Caco-2 (cell line): ENCODE measurements at places on chromosomes 16 and 17.

DNA sequence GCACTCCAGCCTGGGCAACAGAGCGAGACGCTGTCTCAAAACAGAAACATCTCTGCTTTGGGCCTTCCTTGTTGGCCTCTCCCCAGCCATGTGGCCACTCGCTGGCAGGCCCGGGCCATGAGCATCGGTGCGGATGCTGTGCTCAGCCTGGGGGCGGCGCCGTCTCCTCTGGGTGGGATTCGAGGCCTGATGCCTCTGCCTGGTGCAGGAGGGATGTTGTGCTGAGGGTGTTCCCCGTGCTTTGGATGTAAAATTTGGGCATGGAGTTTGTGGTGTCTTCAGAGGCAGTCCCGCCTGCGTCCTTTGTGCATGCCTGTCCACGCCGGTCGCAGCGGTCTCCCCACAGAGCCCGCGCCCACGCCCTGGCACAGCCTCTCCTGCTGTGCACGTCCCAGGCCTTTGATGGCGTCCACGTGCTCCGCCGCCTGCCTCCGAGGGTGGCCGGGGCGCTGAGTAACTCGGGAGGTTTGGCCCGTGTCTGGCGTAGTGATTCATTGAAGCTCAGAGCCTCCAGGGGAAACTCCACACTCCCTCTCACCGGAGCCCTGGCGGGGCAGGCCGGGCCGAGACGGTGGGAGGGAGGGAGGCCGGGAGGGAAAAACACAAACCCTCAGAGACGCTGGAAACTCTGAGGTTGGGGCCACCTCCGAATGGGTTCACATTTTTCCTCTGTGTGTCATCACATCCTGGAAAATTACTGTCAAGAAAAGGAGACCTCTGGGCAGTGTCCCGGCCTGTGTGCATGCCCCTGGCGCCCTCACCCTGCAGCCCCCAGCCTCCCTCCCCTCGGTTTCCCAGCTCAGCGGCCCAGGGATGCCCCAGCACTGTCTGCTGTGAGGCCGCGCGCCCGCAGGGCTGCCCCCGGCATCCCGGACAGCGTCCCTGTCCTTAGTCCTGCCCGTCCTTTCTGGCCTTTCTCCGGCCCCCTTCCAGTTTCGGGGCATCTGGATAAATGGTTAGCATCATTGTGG is 19.0 kb downstream of the CENPX start:
- no peak overlapping the region for H3K4me3 ChIP-seq
- no peak overlapping the region for H3K27ac ChIP-seq
- DNase-seq, result peak; percentile 71
- peaks cover 19% of the 10 kb centered on the region for H3K4me1 ChIP-seq
- no peaks in the 10 kb centered on the region for H3K27me3 ChIP-seq
- H3K36me3 ChIP-seq, result no peaks in the 10 kb centered on the region; the same call in 1 of the 2 replicates

GRCh38 chr17:7552621-7553051 is 3.8 kb downstream of the TNFSF12 start:
- H3K27me3 ChIP-seq, result no peaks in the 10 kb centered on the region
- H3K4me3 ChIP-seq, result no peak overlapping the region
- no peak for DNase-seq
- H3K4me1 ChIP-seq, result peaks cover 4% of the 10 kb centered on the region; the same call in 1 of the 2 replicates

- H3K27me3 ChIP-seq, result no peaks in the 10 kb centered on the region
- H3K4me3 ChIP-seq, result peak within 1 kb of the TSS; percentile 93
- DNase-seq, result peak; percentile 99
- peaks cover 15% of the 10 kb centered on the region; the same call in 1 of the 2 replicates for H3K4me1 ChIP-seq
Measured at GRCh38 chr17:75515496-75516254, at the start of gene CASKIN2. TSS of gene CASKIN2 (minus strand) at chr17:75515537. CDS start at chr17:75513804, 1,733 bp downstream.

DNA sequence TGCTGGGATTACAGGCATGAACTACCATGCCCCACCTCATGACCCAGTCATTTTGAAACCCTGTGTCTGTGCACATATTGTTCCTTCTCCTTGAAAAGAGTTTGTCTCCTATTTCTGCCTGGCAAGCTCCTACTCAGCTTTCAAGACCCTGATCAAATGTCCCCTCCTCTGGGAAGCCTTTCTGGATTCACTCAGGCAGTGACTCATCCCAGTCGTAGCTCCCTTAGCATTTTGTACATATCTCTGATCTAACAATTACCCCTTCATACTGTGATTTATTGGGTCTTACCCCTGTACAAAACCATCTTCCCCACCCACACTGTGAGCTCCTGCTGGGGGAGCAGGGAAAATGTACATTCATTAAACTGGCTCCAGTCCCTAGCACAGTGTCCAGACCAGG is 18.1 kb upstream of the ABCC12 start:
- H3K4me3 ChIP-seq, result no peak overlapping the region
- H3K27me3 ChIP-seq, result no peaks in the 10 kb centered on the region
- no peaks in the 10 kb centered on the region for H3K36me3 ChIP-seq
- DNase-seq, result no peak

DNA sequence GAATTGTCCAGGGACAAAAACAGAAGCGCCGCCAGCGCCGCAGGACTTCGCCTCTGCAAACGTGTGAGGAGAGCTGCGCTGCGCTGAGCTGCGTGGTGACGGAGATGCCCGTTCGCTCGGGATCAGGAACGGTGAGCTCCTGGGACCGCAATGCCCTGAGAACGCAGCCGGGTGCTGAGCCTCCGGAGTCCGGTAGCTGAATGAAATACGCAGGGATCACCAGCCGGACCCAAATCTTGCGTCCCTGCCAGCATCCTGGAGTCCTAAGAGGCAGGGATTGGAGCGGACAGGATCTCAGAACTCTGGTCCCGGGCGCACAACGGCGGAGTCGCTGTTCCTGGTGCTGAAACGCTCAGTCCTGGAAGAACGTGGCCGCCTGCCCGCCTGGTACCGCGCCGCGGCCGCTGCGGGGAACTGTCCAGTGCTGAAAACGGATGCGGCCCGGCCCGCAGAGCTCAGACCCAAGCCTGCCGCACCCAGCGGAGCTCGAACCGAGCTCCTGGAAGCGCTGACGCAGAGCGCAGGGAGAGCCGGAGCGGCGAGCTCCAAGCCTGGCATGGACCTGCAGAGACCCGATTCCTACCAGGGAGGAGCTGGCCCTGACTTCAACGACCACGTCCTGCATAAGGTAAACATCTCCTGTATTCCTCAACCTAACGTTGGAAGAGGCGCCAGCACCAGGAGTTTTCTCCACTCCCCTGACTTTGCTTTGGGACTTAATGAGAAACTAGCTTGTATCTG is 41.5 kb downstream of the CD300LF start:
- no peak overlapping the region for H3K27ac ChIP-seq
- H3K27me3 ChIP-seq, result no peaks in the 10 kb centered on the region
- no peak overlapping the region for H3K4me3 ChIP-seq
- no peaks in the 10 kb centered on the region for H3K36me3 ChIP-seq
- peak; percentile 89 for DNase-seq
- peaks cover 13% of the 10 kb centered on the region; the same call in 1 of the 2 replicates for H3K4me1 ChIP-seq

DNA sequence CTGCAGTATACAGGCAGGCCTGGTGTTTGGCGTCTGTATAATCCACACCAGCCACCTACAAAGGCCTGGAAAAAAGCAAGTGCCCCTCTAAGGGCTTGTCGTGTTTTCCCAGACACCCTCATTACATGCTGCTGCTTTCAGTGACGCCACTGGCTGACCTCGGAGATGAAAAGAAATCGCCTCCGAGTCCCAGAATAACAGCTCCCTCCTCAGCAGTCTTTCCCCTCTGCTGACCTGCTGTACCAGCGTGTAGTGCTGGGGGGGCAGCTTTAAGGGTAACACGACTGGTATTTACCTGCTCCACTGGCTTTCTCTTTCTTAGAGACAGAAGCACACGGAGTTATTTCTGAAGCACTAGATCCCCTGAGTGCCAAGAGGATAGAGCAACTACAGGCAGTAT is 296.8 kb downstream of the GRIN2A start:
- no peak overlapping the region for H3K4me3 ChIP-seq
- no peaks in the 10 kb centered on the region for H3K36me3 ChIP-seq
- no peaks in the 10 kb centered on the region for H3K27me3 ChIP-seq
- DNase-seq, result no peak
- no peak overlapping the region for H3K27ac ChIP-seq
- no peaks in the 10 kb centered on the region for H3K4me1 ChIP-seq

DNA sequence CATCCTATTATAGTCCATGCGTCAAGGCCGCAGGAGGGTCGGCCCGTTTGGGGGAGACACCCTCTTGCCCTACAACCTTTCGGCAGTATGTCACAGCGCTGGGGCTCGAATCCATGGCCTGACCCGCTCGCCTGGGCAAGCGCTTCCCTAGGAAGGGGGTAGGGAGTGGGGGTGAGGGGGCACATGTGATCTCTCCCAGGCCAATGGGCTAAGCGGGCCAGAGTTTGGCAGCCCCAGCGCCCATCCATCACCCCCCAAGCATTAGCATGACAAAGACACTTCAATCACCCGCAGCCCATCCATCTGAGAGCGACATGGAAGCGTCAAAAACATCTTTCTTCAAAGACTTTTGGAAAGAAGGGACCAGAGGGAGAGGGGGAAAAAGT is at the start of gene HOXB1:
Gene HOXB1, minus strand, starts transcription at position 125 of the 386 bp plus-strand sequence. Its CDS starts 107 bp downstream, at position 18.
- no peaks in the 10 kb centered on the region for H3K36me3 ChIP-seq
- H3K4me1 ChIP-seq, result peaks cover 23% of the 10 kb centered on the region
- no peak for DNase-seq
- H3K27me3 ChIP-seq, result no peaks in the 10 kb centered on the region

DNA sequence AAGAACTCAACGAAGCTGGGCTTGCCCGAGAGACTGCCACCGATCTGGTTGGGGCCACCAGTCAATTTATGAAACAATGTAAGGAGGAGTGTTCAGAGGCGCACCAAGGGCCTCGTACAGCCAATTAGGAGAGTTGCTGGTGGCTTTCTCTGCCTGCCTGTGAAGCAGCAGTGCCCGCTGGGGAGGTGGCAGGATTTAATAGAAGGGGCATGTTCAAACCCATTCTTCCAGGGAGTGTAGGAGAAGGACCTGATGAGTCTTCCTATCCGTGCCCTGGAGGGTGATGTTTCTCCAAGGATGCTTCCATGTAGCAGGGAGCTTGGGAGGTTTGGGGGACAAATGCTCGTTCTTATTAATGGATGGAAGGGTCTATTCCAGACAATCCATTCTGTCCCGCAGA is 178.4 kb downstream of the CCDC182 start:
- H3K27me3 ChIP-seq, result no peaks in the 10 kb centered on the region
- no peak for DNase-seq

GRCh38 chr17:74759941-74760340 is 11.5 kb downstream of the NHERF1 start:
- H3K4me3 ChIP-seq, result no peak overlapping the region

- no peak for DNase-seq
- H3K27ac ChIP-seq, result no peak overlapping the region
- H3K4me1 ChIP-seq, result no peaks in the 10 kb centered on the region
- no peaks in the 10 kb centered on the region for H3K36me3 ChIP-seq
- H3K27me3 ChIP-seq, result no peaks in the 10 kb centered on the region; the same call in 1 of the 2 replicates
Measured at GRCh38 chr16:56347670-56348069, 77.7 kb downstream of the AMFR start.

GRCh38 chr17:83145358-83145738 is 65.9 kb downstream of the METRNL start:
- H3K4me3 ChIP-seq, result no peak overlapping the region
- no peak overlapping the region for H3K27ac ChIP-seq
- DNase-seq, result no peak
- H3K36me3 ChIP-seq, result no peaks in the 10 kb centered on the region
- H3K4me1 ChIP-seq, result peaks cover 3% of the 10 kb centered on the region; the same call in 1 of the 2 replicates

DNA sequence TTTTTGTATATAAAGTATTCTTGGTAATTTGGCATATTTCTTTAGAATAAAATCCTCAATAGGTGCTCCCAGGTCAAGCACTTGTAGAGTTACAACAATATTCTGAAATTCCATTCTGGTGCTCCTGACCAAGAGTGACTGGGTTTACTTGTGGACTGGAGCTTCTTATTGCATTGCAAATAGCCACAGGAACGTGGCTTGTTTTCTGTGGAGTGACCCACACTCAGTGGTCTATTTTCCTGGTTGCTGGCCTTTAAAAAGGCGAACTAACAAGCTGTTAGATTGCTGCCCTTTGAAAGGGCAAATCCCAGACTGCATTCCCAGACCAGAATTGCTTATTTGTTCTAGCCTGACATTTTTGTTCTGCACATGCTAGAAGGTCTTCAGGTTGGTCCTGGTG is 658.8 kb upstream of the GOT2 start:
- H3K36me3 ChIP-seq, result no peaks in the 10 kb centered on the region
- H3K27me3 ChIP-seq, result no peaks in the 10 kb centered on the region
- H3K4me1 ChIP-seq, result no peaks in the 10 kb centered on the region
- H3K27ac ChIP-seq, result no peak overlapping the region

GRCh38 chr16:48001324-48001895 is 154.4 kb downstream of the ABCC12 start:
- H3K27me3 ChIP-seq, result no peaks in the 10 kb centered on the region; the same call in 1 of the 2 replicates
- H3K4me3 ChIP-seq, result no peak overlapping the region
- H3K36me3 ChIP-seq, result no peaks in the 10 kb centered on the region
- DNase-seq, result no peak

- H3K36me3 ChIP-seq, result peaks cover 3% of the 10 kb centered on the region
- H3K4me1 ChIP-seq, result 0 out of 2 replicates have a peak, but pooled peaks cover 6% of the 10 kb centered on the region
- no peak overlapping the region for H3K27ac ChIP-seq
- H3K4me3 ChIP-seq, result no peak overlapping the region
Measured at GRCh38 chr17:60188759-60189158, 39.0 kb downstream of the CA4 start.

DNA sequence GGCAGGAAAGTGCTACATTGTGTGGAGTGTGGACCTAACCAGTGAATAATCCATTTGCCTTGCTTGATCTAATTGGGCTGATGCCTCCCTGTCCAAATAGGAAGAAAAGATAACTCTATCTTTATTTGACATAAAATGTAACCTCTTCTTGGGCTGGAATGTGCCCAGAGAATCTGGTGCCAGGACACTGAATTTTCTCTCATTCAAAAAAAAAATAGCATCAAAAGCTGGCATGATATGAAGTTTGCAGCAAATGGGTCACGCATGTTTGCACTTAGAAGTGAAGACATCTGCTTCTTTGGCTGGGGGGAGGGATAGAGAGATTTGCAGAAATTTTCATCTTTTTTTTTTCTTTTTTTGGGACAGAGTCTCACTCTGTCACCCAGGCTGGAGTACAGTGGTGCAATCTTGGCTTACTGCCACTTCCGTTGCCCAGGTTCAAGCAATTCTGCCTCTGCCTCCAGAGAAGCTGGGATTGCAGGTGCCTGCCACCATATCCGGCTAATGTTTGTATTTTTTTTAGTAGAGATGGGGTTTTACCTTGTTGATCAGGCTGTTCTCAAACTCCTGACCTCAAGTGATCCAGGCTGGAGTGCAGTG is 478.2 kb upstream of the EEF2KMT start:
- no peaks in the 10 kb centered on the region for H3K4me1 ChIP-seq
- no peak overlapping the region for H3K27ac ChIP-seq
- no peak for DNase-seq
- no peak overlapping the region for H3K4me3 ChIP-seq

GRCh38 chr16:57531253-57531575 is 5.2 kb downstream of the CCDC102A start:
- peaks cover 15% of the 10 kb centered on the region for H3K4me1 ChIP-seq
- H3K27me3 ChIP-seq, result no peaks in the 10 kb centered on the region
- no peak overlapping the region for H3K4me3 ChIP-seq
- no peak for DNase-seq
- H3K27ac ChIP-seq, result no peak overlapping the region

GRCh38 chr17:76442341-76443338 is 10.3 kb downstream of the UBE2O start:
- H3K27me3 ChIP-seq, result no peaks in the 10 kb centered on the region
- peaks cover 32% of the 10 kb centered on the region for H3K4me1 ChIP-seq
- H3K27ac ChIP-seq, result peak overlapping the region; percentile 41
- H3K36me3 ChIP-seq, result no peaks in the 10 kb centered on the region
- DNase-seq, result no peak
